Hematopoietic multipotent progenitor cell treated with erythropoietin and hydrocortisone succinate and interleukin-3 and kit ligand, for 6 days (in vitro differentiated cells): ENCODE measurements at places on chromosomes 4 and X.

DNA sequence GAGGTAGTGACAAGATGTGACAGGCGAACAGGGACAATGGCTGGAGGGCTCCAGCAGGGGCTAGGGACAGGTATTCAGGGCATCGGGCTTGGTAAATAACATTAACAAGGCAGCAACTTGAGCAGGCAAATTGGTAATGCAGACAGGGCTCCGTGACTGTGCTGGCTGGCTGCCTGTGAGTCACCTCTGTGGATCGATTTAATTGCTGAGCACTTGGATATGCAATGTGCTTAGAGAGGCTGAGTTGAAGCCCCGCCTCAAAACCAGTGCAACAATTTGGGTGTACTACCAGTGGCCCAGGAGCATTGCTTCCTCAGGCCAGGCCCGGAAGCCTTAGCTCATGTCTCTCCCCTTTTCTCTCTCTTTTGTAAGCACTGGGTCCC is 19.5 kb downstream of the CNGA2 start:
- no peak for DNase-seq

DNA sequence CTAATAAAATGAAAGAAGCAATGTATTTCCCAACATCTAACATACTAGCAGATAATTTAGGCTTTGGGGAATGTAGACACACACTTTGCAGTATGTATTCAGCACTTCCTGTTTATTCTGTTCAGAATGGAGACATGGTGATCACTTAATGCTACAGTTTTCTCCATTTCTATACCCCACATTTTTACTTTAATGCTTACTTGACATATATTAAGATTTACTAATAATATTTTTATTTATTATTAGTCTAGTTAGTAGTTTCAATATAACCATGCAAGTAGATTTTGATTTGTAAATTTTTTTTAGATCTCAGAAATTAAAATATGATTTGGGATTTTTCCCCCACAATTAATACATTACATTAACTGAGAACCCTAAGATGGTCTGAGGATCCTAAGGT is 98.4 kb downstream of the PRSS12 start:
- DNase-seq = no peak

DNA sequence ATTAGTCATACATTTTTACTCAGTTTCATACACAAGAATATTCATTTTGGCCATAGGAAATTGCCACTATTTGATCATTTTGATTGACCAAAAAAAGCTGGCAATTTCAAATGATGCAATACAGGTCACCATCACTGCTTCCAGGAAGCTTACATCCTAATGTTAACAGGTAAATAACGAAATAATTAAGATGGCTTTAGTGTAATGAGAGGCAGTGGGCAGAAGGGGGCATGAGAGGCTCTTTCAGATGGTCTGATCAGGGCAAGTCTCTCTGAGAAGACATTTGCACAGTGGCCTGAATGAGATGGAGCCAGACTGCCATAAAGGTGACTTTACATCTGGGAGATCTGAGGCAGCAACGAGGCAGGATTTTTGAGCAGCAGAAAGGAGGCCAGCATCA is 170.7 kb downstream of the SLIT2 start:
- peak; percentile 75 for DNase-seq

DNA sequence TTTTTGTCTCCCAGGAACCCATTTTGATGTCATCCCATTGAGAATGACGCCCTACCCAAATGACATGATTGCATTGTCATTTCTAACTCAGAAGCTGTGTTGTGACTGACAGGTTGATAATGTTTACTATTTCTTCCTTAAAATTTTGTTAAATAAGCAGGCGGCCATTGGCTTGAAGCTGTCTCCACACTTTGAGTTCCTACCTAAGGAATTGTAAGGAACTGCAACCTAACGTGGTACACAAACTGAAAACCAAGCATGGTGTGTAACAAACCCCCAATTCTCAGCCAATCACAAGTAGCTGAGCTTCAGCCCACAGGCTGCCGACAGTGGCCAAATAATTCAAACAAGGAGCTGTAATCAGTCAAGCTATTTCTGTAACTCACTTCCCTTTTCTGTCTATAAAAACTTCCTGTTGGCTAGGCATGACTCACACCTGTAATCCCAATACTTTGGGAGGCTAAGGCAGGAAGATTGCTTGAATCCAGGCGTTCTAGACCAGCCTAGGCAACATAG is 2.9 kb upstream of the MND1 start:
- DNase-seq = peak; percentile 55

DNA sequence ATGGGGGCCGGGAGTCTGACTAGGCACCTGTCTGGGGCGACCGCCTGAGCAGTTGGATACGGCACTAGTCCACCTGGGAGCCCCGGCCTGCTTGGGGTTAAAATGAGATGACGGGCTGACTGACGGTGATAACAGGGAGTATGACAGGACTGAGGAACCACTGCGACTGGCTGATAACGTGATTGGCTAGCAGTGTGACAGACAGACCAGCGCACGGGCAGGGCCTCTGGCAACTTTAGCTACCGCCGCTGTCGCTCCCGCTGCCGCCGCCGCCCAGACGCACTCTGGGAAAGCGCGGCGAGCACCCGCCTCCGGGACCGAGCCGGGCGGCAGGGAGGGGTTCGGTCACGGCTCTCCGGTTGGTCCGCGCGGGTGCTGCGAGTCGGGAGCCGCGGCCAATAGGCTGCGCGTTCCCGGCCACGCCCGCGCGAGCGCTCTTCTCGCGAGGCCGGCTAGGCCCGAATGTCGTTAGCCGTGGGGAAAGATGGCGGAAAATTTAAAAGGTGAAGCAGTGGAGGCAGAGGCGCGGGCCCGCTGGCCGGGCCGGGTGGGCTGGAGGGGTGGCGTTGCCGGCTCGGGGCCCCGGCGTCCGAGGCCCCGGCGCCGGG is at the start of gene SUV39H1:
Gene SUV39H1, plus strand, starts transcription at position 434 of the 608 bp plus-strand sequence. Its CDS starts 51 bp downstream, at position 485.
- peak; percentile 91 for DNase-seq

DNA sequence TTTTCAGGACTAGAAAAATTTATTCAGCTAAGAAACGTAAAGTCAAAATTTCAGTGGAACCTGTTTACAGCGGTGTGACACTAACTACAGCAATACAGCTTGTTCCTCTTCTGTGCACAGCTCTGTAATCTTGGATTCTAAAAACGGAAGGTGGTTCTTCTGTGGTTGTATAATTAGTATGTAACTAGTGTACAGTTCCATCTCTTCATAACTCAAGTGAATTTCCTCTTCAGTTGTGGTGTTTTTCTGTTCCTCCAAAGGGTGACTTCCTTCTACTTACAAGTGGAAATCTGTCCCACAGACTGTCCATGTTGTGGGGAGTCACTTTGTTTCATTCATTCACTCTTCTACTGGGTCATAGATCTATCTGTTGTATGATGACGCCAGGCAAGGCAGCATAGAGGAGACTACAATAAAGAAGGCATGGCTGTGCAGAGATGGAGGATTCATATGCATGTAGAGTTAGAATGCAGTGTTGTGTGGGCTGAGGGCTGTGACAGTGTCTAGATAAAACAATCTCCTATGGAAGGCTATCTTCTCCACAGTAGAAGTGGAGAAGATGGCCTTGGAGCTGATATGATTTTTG is 5.4 kb downstream of the DAPP1 start:
- DNase-seq = peak; percentile 59

- peak; percentile 52 for DNase-seq
Observed at GRCh38 chr4:86564795-86565194, 29.3 kb upstream of the PTPN13 start.

- DNase-seq = no peak
Observed at GRCh38 chr4:188158336-188158735, 19.1 kb downstream of the TRIML1 start.

GRCh38 chr4:183164963-183165362 is 65.9 kb downstream of the WWC2 start:
- DNase-seq = no peak

GRCh38 chr4:73850261-73850970 is 2.7 kb upstream of the PF4V1 start:
- DNase-seq = no peak

GRCh38 chrX:147788641-147789350 is 122.9 kb upstream of the FMR1 start:
- DNase-seq = no peak

GRCh38 chr4:163920426-163920825 is 425.9 kb downstream of the TMA16 start:
- no peak for DNase-seq

GRCh38 chrX:119041175-119041574 is 31.6 kb upstream of the CT47C1 start:
- DNase-seq = no peak

DNA sequence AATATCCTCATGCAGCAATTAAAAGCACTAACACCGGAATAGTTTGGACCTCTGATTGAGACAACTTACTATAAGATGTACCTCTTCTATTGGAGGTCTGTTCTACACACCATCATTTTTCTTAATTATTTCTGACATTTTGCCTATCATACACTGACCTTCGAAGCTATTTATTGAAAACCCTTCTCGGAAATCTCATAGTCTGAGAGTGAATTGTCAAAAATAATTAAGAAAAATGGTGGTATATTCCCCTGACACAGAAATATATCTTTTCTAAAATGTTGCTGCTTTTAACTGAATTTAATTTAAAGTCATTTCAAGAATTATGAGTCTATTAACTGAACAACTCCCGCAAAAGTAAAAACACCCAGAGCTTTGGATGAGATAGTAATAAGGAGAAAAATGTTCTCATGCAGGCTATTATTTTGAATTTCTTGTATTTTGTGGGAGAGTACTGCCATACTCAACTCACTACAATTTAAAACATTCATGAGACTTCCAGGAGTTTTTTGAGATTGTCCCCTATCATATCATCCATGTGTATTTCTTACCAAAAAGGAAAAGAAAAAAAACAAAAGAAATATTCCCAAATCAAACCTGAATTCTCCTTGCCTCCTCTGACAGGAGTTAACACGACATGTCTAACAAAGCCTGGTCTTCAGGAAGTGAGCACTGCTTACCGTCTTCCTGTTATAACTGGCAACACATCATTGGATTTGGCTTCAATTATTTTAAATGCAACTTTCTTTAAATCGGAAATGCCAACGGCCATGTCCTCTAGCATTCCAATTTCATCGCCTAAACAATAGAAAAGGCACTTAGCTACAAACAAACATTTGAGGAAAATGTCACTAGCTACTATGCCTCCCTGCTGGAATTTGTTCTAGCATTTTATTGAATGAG is 485.3 kb downstream of the IL15 start:
- DNase-seq = no peak

GRCh38 chrX:40578039-40578695 is 2.6 kb upstream of the ATP6AP2 start:
- no peak for DNase-seq

DNA sequence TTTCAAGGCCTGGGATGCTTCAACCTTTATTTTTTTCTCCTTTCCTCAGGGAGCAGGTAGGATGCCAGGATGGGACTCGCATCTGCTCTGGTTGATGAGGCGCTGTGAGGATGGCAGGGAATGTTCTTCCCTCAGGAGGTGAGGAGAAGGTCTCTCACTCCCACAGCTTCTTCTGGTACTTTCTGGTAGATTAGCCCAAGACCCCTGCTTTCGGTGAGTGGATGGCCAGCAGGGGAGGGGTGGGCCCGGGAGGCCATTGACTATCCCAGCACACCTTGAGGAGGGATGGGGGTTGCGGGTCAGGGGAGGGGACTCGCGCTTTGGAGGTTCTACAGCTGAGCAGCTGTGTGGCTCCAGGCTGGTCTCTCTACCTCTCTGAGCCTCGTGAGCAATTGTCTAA is 14.8 kb downstream of the CYTL1 start:
- DNase-seq = no peak

DNA sequence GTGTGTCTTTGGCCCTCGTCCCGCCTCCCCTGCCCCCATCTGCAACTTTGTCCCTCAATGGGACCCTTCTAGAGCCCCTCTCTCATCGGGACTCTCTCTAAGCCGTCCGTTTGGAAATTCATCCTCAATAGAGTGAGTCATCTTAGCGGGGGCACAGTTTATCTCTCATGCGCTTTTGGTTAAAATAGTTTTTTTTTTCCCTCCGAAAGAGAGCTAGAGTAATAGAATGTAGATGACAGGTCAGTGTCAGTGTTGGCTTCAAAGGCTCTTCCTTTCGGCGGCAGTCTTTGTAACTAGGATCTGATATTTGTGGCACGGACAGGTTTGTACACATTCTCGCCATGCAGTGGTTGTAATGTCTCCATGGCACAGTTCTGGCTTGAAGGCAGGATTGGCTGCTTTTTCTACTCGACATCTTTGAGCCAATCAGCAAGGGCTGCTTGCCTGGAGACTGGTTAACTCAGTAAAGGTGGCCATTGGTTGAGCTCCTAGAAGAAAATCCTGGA is 989 bp downstream of the N4BP2 start:
- DNase-seq = peak; percentile 97

DNA sequence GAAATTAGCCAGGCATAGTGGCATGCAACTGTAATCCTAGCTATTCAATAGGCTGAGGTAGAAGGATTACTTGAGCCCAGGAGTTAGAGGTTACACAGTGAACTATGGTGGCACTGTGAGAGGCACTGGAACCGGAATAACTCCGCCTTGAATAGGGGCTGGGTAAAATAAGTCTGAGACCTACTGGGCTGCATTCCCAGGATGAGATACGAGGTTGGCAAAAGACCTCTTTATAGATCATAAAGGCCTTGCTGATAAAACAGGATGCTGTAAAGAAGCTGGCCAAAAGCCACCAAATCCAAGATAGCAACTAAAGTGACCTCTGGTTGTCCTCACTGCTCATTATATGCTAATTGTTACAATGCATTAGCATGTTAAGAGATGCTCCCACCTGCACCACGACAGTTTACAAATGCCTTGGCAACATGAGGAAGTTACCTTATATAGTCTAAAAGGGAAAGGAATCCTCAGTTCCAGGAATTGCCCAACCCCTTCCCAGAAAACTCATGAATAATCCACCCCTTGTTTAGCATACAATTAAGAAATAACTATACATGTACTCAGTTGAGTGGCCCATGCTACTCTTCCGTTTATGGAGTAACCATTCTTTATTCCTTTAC is 88.6 kb downstream of the CENPC start:
- DNase-seq = peak; percentile 15

DNA sequence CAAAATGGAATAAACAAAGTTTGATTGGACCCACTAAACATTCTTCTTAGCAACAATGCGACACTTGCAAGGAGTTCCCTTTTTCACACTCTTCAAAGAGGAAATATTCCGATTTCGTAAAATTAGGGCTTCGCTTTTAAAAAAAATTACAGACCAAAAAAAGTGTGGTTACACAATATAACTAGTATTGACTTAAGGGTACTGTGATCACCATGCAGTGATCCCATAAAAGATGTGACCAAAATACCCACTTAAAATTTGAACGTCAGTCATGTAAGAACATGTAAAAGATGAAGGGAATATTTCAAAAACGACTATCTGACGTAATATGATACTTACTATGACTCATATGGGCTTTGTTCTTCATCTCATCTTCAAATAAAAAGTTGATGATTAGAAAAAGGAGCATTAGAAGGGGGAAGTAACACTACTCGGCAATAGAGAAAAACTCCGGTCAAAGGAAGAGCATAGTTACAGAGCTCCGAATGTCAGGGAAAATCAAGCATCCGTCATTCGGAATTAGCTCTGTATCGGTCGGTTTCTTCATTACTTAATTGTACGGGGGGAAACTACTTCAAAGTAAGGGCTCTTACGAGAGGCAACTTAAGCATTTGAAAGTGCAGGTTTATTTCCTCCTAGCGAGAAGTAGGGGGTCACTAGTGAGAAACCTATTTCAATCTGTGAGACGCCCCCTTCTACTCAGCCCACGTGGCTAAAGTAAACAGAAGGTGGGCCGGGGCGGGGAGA is 1.3 kb upstream of the TET2 start:
- peak; percentile 70 for DNase-seq
